ENCODE measurements at places on chromosomes 2 and 18.

DNA sequence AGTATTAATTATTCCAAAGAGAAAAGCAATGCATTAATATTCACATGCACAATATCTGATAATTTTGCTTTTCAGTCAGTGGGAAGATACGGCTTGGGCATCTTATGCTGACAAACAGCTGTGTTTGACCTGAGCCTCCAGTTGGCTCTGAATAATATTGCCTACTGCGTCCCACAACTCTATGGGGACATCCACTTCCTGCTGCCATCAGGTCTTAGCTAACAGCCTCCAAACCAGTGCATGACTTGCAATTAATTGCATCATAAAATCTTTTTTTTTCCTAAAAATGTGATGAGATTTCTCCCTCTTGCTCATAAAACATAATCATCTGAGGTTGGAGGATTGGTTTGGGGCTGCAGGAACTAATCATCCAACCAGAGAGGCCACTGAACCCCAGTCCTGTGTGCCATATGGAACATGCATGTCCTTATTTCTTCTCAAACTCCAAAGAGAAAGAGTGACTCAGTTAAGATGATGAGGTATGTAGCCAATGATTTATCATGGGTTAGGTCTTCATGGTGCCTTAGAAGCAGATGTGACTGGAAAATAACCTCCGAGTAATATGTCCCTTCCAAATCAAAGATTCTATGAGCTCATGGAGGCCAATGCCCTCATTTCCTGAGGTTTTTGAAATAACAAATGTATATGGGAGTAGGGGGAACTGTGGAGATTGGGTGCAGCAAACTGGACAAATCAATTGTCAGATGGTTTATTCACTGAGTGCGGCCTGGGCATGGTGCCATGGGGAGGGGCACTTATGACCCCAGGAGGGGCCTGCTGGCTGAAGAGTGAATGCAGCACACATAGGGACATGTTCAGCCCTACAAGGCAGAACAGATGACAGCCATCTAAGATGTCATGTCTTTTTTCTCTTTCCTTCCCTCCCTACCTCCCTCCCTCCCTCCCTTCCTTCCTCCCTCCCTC lies 39.4 kb downstream of the EDAR start:
- DNase-seq: no peak

DNA sequence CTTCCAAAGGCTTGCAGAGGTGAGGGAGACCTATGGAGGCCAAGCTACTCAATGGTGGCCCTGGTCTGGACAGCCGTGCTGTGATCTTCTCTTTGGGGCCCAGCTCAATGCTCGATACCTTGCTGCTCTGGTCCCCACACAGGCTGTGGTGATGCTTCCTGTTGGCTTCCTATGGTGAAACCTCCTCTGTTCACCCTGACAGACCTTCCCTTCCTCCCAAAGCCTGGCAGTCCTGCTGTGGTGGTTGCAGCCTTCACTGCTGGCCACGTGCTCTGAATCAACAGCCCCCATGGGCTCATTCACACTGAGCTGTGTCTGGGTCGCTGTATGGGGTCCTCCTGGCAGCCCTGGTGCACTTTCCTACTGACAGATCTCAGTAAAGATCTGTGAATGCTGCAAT lies 31.0 kb upstream of the GALR1 start:
- no peak for DNase-seq

DNA sequence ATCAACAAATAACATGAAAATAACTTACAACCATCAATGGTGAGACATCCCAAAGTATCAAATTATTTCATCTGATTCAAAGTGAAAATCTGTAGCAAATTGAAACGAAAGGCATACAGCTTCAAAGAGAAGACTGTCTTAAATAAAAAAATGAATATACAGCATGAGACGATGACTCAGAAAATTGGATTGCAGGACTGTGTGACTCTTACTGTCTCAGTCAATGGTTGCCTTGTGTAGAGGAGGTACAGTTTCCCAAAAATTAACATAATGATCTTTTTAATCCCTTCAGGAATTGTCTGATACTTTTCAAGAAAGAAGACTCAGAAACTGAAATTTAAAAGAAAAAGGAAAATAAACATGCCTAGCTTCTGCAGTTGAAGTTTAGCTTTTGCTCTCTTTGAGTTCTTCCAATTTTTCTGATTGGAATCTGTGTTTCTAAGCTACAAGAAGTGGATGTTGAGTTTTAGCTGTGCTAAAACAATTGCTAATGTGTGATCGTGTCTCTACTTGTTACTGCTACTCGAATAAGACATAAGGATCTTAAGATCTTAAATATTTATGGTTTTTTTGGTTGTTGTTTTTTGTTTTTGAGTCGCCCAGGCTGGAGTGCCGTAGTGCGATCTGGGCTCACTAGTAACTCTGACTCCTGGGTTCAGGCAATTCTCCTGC lies 41.1 kb upstream of the EPB41L3 start:
- DNase-seq: no peak

DNA sequence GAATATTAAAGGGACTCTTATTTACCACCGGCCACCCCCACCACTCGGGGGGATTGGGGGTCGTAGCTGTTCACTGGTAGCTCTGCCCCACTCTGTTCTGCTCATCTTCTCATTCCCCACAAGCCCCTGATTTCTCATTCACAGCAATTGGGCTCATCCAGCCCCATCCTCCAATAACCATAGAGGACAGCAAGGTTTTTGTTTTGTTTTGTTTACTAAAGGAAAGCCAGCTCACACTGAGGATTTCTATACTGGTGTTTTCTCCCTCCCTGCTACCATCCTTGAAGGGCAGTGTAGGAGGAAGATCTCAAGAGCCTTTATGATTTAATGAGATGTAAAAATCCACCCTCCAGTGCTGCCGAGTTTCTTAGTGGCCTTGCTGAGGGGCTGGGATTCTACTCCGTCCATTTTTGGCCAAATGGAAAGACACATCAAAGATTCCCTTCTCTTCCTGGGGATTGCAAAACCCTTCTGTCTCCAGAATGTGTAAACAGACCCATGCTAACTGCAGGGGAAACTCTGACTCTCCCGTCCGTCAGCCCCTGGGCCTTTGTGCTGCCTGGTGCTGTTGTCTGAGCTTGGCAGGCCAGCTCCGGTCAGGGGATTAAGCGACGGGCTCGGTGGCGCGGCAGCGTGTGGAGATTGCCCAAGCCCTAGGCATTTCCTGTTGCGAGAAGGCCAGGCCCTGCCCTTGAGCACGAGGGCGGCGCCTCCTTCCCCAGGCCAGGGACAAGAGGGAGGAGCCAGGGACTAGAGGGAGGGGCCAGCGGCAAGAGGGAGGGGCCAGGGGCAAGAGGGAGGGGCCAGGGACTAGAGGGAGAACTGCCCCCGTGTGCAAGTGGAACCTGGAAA lies 165.0 kb downstream of the ANTXR1 start:
- DNase-seq: peak; percentile 89

GRCh38 chr2:105417857-105418436 lies 19.1 kb upstream of the FHL2 start:
- DNase-seq: peak; percentile 40

- DNase-seq: no peak
These were observed 137.9 kb downstream of the CDH2 start for GRCh38 chr18:28039078-28039477.
